ENCODE measurements at places on chromosomes 1 and 21.

- DNase-seq, result no peak
Measured at GRCh38 chr1:172531412-172532182, 1.4 kb upstream of the SUCO start.

- DNase-seq, result no peak
Measured at GRCh38 chr1:119040906-119041305, 52.8 kb upstream of the TBX15 start.

DNA sequence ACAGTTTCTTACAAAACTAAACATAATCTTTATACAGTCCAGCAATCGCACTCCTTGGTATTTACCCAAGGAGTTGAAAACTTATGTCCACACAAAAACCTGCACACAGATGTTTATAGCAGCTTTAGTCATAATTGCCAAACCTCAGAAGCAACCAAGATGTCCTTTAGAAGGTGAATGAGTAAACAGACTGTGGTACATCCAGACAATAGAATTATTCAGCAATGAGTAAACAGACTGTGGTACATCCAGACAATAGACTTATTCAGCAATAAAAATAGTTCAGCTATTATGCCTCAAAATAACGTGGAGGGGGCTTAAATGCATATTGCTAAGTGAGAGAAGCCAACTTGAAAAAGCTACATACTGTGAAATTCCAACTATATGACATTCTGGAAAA lies 87.0 kb upstream of the GALNT2 start:
- no peak for DNase-seq

DNA sequence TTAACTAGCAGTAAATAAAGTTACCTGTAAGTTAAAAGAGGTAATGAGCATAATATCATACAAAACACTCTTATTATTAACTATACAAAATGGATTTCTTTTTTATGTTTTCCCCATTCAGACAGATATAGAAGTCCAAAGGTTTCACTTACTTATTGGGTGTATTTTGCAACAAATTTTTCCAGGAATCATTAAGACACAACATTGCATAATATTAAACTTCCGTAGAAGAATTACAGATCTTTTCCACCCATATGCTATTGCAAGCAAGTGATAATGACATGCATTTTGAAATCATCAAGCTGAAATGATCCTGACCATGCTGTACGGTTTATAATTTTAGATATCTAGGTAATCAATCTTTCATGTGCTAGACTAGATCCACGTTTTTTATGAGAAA lies 957.0 kb downstream of the NCAM2 start:
- DNase-seq, result no peak

DNA sequence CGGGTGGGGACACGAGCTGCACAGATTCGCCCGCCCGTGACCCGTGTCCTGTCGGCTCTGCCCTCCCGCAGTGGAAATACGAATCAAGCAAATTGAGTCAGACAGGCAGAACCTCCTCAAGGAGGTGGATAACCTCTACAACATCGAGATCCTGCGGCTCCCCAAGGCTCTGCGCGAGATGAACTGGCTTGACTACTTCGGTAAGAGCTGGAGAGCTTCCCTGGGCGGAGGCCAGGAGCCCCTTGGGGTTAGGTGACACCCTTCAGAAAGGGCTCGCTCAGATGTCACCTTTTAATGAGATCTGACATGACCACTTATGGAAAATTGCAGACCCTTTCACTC lies 489 bp downstream of the CDCA8 start:
- no peak for DNase-seq

DNA sequence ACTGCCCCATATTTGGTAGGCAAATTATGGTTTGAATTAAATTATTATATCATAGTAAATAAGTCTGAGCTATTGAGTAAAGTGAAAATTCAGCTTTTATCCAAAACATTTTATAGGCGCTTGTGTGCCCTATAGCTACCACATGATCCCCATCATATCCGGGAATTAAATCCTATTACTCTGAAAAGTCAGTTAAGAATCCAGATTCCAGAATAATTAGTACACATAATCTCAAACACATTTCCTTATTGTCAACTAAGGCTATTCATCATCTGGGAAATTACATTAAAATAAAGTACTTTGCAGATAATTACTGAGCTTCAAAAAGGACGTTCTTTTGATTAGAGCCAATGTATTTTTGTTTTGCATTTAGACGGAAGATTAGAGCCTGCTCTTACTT lies 72.3 kb downstream of the CTH start:
- no peak for DNase-seq
